Fibroblast of skin of abdomen (primary cell): ENCODE measurements at places on chromosomes 3 and 15.

GRCh38 chr15:32818758-32819447 lies 101.1 kb downstream of the GREM1 start:
- peak; percentile 98 for DNase-seq

DNA sequence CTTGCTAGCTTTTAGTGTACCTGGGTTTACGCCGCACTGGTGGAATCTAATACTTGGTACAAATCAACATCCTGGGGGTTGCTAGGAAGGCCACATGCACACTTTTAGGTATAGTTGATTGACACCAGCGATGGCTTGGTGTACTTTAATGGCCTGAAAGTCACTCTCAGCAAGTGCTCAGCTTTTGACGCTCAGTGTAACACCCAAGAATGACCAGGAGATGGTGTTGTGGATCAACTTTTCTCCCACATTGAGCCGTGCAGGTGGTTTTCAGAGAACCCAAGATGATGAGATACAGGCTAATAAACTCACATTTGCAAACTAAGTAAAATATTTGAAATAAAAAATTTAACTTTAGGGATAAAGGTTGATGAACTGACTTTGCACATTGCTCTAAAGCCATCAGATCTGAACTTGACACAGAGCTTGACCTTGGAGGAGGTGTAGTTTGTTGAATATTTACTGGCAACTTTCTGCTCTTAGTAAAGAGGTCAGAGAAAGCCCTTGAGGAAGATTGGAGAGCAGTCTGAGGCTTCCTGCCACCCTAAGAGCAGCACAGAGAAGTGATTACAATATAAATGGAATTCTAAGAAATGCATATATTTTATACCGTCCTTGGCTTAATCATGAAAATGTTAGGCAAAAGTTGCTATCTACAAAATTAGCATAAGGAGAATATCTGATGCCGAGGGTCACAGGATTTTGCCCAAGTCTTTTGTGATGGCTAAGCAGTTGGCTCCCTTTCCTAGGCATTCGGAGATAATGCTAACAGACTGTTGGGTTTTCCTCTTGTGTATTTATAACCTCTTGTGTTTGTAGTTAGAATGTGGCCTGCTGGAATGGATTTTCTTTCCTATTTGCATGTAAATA lies 143.4 kb upstream of the RASGRP1 start:
- DNase-seq = peak; percentile 72

DNA sequence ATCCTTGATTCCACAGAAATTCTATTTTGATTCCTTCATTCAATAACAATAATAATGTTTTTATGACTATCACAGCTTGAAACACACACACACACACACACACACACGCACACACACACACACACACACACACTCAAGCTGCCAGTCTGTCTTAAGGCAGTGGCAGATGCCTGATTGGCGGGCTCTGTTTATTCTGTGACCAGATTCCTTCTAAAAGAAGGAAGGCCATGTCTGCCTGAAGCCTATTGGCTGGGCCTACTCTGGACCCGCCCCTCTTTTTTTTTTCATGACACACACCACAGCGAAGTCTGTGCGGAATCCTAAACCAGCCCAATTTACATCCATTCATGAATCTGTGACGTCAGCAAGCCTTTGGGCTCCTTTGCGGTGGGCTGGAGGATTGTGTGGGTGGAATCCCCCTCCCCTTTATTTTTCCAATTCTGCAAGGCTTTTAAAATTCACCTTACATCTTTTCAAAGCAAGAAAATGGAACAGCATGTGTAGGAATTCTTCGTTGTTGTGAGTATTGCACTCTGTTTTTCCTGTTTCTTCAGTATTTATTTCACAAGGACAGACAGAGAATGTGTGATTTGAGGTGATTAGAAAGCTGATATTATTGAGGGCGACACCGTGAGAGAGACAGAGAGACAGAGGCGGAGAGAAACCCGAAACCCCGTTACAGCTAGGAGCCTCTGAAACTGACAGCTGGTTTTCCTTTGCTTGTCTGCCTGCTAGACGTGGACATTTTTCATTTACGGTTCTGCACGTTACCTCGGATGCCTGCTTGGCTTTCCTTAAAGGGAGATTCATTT lies at the start of gene MAP3K13:
Gene MAP3K13, plus strand, starts transcription at position 287 of the 812 bp plus-strand sequence. CDS start 65,446 bp downstream, outside the sequence.
- DNase-seq = peak; percentile 95

- DNase-seq = no peak
Measured at GRCh38 chr3:37200141-37200540, 25.8 kb upstream of the LRRFIP2 start.

DNA sequence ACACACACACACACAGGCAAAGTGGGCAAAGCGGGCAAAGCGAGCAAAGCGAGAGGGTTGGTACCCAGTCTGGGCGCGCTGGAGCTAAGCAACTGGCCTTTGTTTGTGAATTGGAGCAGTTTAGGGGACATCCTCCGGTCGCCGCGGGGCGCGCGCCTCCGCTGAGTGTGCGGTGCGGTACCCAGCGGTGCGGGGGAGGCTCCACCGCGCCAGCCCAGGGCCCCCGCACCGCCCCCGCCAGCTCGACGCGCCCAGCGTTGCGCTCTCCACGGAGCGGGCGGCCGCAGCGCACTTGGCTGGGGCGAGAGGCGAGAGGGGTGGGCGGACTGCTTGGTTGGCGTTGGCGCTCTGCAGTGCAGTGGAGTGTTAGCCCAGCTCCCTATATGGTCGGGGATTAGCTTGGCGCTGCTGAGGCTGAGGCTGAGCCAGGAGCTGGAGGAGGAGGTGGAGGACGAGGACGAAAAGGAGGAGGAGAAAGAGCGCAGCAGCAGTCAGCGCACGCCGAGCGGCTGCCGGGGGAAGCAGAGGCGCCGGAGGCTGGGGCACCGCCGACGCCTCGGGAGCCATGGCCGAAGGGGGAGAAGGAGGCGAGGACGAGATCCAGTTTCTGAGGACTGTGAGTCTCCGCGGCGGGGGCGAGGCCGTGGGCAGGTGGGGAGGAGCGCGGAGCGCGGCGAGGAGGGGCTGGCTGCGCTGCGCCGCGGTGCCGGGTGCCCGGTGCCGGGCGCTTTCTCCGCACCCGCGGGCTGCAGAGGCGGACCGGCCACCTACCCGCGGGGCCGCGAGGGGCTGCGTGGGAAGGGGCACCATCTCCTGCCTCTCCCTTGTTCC lies at the start of gene RYR3:
Gene RYR3, plus strand, starts transcription at position 487 of the 831 bp plus-strand sequence. Its CDS starts 79 bp downstream, at position 566.
- peak; percentile 4 for DNase-seq

DNA sequence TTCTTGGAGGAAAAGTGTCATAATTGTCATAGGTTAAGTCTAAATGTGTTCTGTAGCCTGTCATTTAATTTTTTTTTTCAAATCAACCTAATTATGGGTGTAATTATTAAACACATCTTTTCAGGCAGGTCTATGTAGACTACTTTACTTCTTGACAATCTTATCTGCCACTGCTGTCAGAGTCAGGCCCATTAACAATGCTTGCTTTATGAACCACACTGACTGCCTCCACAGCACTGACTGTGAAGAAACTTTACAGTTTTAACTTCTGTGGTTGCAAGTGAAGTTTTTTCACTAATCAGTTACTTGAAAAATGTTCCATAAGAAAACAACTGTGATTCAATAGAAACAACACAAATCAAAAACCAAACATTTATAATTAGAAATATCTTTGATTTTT lies 407.8 kb downstream of the PLCL2 start:
- DNase-seq = no peak

- no peak for DNase-seq
Measured at GRCh38 chr15:70539912-70540530, 223.3 kb downstream of the UACA start.

GRCh38 chr3:19901337-19901736 lies 32.7 kb downstream of the EFHB start:
- peak; percentile 29 for DNase-seq

DNA sequence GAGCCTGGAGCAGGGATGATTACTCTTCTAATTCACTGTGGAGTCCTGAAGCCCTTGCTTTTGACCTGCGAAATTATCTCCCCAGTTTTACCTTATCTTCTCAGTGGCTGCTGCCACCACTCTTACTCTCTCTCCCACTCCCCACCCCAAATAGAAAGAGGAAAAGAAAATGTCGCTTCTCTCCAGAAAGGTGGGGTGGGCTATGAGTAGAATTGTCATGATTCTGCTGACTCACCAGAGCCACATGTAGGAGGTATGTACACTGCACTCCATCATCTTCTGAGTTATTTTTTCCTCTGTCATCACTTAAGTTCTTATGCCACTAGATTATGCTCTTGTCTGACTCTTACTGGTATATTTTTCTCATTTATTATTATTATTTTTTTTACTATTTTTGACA lies 43.9 kb upstream of the TMEM158 start:
- DNase-seq = peak; percentile 23

DNA sequence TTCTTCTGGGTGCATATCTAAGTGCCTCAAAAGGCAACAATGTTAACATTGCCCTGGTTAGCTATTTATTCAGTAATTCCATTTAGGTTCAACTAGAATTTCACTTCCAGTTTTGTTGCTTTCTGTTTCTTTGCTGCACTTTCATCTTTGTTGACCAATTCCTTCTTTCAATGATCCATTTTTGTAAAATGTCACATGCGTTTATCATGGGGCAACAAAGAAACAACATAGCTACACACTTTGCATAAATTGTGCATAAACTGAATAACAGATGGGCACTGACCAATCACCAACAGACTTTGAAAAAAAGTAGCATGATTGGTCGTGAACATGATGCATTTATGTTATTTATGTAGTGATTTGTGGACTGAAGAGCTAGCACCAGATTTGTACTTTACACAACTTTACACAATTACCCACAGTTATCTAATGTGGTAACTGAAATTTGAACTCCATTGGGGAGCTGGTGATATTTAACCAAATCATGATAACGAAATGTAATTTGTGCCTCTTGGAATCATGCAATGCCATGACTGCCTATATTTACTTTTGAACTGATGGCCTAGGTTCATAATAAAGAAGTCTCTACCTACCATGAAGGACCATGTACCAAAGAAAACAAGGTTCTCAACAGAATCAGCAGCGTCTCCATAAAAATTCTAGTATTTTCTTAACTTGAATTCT lies 7.1 kb upstream of the CPOX start:
- DNase-seq = no peak

DNA sequence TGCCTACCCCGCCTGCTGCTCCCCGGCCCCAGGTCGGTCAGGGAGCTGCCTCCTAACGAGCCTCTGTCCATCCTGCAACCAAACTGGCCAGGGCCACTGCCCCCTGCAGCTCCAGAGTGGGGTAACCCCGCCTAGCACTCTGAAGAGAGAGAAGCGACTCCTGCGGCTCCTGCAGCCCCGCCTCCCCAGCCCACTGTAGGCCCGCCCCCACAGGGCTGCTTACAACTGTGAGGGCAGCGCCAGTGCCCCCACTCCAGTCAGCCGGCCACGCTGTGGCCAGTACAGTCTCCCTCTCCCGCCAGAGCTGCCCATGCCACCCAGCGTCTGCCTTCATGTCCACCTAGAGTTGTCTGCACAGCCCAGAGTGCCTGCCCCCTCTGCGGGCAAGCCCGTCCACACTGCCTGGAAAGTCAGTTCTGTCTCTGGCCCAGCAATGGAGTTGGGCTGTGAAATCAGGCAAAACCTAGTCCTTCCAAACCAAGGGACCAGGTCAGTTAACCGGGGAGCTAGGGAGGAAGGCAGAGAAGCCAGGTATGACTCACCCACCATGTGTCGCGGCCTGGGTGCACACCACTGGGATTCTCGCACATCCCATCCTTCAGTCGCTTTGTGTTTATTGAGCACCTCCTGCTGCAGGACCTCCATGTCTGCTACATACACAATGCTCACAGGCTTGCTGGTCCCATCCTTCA lies 2.4 kb downstream of the UCN2 start:
- peak; percentile 49 for DNase-seq

DNA sequence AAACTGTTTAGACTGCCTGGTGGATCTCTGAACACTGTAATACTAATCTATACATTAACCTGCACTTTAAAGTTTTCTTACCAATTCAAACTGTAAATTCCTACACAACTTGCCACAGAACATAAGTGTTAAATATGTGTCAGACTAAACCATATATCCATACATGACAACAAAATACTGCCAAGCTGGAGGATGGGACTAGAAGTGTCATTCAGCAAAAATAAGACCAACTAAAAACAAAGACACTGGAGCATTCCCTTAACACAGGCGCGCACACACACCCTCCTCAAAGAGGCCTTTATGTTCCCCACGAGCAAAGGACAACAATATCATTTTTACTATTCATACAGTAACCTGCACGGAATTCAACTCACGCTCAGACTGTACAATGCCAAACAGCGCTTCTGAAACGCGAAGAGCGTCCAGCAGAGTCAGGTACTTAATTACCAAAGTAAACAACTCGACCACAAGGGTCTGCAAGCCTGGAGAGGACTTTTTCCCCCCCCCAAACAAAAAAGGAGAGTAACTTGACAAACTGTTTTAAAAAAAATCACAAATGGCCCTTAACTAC lies 1.1 kb downstream of the DCUN1D1 start:
- DNase-seq = no peak

GRCh38 chr3:13827256-13827655 lies 52.6 kb downstream of the WNT7A start:
- no peak for DNase-seq

- no peak for DNase-seq
Measured at GRCh38 chr15:38743147-38743546, 178.5 kb upstream of the RASGRP1 start.

DNA sequence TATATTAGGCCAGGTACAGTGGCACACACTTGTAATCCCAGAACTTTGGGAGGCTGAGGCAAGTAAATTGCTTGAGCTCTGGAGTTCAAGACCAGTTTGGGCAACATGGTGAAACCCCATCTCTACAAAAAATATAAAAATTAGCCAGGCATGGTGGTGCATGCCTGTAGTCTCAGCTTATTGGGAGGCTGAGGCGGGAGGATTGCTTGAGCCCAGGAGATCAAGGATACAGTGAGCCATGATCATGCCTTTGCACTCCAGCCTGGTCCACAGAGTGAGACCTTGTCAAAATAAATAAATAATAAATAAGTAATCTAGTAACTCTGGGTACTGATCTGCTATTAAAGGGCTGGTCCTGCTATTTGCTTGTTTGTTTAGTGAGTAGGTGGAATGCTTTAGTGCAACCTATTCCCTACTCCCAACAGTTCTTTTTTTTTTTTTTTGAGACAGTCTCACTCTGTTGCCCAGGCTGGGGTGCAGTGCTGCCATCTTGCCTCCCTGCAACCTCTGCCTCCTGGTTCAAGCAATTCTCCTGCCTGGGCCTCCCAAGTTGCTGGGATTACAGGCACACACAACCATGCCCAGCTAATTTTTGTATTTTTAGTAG lies 9.1 kb upstream of the INO80 start:
- no peak for DNase-seq

- DNase-seq = no peak
Measured at GRCh38 chr3:173583496-173583895, 186.0 kb downstream of the NLGN1 start.
